ENCODE measurements at places on chromosomes 6 and 20.

DNA sequence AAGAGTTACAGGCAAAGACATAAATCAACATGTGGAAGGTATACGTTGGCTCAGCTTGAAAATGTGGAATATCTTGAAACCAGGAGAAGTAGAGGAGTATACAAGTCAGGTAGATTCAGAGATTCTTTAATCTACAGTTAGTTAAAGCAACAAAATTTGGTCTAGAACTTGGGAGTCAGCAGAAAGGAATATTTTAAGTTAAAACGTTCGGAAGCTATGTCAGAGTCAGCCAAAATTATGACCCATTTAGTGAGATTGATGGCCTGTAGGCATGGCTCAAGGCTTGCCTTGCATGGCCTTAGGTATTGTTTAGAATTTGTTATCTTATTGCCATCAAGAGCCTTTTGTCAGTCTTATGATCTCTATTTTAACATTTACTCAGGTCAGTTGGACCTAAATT is 94.1 kb upstream of the TMEM181 start:
- DNase-seq, result no peak

DNA sequence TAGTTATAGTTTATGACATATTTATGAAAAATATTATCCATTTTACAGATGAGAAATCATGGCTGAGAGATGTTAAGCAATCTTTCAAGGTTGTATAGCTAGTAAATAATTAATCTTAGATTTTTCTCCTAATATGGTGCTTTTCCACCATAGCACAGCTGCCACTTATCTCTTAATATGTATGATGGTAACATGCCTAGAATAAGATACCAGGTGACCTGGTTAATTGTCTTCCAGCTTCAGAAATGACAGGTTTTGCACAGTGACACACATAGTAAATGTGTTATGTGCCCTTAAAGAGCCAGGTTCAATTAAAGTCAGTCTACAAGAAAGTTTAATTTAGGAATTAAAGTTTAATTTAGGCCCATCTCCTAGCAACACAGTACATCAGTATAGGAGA is 14.8 kb downstream of the TUBB2A start:
- DNase-seq, result no peak

- DNase-seq, result no peak
Measured at GRCh38 chr20:14700639-14700960, 363.2 kb upstream of the FLRT3 start.

DNA sequence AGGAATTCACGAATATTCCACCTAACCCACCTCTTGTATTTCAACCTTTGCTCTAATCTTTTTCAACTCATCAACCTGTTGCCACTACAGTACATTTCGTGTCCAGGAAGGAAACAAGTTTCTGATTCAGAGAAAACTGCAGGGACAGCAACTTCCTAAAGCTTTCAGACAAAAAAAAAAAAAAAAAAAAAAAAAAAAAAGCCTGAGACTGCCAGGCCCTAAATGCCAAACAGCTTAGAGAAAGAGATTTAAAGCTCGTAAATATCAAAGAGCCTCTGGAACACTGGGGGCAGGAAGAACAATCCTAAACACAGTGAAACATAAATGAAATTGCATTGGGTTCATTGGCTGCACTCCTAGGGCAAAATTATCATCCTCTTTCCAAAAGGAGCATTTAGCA is 411.2 kb upstream of the SPTLC3 start:
- DNase-seq, result no peak

DNA sequence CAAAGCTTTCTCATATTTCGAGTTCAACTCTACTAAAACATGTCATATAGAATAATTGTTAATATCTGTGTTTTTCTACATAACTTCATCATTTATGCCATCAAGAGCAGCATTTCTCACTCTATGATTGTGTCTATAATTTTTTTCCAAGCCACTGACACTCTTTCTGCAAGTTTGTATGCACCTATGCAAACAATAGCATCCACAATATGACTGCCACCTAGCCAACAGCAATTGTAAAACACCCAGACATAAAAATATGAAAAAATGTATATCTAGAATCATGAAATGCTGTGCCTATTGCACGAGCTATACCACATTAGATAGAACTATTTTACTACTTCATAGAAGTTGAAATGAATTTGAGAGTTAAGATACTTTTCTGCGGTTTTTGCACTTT is 286.5 kb upstream of the MARCKS start:
- DNase-seq, result no peak

DNA sequence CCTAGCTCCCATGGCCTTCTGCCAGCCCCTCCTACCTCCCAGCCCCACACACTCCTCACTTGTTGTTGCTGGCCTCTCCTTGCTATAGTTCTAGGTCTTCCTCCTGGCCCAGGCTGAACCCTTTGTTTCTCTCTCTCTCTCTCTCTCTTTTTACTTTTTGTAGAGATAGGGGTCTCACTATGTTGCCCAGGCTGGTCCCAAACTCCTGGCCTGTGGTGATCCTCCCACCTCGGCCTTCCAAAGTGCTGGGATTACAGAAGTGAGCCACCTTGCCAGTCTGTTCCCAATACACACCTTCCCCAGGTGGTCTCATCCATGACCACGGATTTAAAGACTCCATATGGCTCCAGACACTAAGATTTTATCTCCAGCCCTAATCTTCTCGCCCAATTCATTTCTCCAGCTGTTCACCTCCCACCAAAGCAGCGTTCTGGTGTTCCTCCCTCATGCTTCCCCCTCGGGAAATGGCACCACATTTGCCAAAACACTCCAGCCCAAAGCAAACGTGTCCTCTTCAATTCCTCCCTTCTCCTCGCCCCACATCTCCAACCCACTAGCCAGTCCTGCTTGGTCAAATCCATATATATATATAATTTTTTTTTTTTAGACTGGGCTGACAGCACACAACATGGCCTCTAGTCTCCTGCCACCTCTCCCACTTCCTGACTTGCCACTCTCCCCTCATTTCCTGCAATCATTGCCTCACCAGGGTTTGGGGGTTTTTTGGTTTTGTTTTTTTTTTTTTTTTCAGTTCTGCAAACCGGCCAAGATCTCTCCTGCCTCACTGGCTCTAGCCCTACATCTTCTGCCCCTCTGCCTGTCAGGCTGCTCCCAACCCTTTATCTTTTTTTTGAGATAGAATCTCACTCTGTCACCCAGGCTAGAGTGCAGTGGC is 104.4 kb downstream of the NCR2 start:
- peak; percentile 76 for DNase-seq

DNA sequence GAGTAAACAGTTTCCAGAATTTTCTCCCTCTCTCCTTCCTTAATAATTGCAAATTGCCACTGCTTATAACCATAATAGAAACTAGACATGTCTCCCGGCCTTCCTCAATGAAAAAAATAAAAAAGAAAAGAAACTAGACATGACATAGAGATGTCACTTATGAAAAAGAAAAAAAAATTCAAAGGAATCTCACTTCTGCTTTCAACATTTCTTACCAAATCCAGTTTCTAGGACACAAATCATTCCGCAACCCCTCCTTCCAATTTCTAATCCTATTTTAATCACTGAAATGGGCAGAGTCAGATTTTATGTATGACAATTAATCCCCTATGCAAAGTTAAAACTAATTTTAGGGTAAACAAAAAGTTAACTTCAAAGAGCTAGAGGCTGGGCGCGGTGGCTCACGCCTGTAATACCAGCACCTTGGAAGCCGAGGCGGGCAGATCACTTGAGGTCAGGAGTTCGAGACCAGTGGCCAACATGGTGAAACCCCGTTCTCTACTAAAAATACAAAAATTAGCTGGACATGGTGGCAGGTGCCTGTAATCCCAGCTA is 40.1 kb upstream of the EEF1A1 start:
- DNase-seq, result peak; percentile 71

- no peak for DNase-seq
Measured at GRCh38 chr6:14309951-14310445, 192.4 kb downstream of the CD83 start.

- DNase-seq, result no peak
Measured at GRCh38 chr6:16305788-16306187, 67.4 kb downstream of the GMPR start.

- no peak for DNase-seq
Measured at GRCh38 chr6:42222448-42222847, 4.8 kb upstream of the MRPS10 start.

DNA sequence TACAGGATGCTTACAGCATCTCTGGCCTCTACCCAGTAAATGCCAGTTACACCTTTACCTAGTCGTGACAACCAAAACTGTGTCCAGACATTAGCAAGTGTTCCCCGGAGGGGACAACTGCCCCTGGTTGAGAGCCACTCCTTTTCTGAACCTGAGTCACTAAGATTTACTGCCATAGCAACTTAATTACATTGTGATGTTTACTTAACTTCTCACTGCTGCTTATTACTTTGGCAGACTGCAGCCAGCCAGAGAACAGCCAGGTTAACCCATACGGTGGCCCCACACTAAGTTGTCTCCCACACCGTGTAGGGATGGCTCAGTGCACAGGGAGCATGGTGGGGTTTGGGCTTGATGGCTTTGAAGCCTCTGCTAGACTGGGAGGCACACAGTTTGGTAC is 204.7 kb upstream of the SULF2 start:
- no peak for DNase-seq

DNA sequence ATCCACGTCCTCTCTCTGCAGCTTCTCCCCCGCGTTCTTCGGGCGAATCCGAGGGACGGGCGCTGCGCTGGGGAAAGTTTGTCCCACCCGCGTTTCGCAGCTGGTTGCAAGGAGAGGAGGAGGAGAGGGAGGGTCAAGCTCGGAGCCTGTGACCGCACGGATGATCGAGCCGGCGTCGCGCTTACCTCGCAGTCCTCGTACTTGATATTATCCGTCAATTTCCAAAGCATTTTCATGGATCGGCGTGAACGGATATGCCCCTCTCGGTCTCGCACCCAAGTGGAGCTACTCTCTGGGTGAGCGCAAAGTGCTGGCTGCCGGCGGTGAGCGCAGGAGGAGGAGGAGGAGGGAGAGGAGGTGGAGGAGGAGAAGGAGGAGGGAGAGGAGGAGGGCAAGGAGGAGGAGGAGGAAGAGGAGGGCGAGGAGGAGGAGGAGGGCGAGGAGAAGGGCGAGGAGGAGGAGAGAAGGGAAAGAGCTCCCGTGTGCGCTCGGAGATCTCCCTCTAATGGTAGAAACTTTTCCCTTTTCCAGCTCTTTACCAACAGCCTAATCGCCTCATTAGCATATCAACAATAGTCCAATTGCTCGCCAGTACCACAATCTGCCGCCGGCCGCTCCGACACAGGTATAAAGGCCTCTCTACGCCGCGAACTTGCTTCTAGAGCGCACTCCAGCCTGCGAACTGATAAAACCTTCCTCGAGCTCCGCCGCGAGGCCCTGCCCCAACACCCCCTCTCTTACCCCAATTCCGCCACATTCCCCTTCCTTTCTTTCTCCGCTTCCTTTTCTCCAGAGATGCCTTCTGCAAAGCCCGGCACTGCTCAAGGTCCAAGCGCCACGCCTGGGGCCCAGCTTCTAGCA is at the start of gene TFAP2A:
TSS of gene TFAP2A (minus strand) at position 319 of the 861 bp plus-strand sequence. CDS start at position 236, 83 bp downstream.
- DNase-seq, result no peak

GRCh38 chr20:35307666-35308653 is 15.7 kb upstream of the FAM83C start:
- no peak for DNase-seq

DNA sequence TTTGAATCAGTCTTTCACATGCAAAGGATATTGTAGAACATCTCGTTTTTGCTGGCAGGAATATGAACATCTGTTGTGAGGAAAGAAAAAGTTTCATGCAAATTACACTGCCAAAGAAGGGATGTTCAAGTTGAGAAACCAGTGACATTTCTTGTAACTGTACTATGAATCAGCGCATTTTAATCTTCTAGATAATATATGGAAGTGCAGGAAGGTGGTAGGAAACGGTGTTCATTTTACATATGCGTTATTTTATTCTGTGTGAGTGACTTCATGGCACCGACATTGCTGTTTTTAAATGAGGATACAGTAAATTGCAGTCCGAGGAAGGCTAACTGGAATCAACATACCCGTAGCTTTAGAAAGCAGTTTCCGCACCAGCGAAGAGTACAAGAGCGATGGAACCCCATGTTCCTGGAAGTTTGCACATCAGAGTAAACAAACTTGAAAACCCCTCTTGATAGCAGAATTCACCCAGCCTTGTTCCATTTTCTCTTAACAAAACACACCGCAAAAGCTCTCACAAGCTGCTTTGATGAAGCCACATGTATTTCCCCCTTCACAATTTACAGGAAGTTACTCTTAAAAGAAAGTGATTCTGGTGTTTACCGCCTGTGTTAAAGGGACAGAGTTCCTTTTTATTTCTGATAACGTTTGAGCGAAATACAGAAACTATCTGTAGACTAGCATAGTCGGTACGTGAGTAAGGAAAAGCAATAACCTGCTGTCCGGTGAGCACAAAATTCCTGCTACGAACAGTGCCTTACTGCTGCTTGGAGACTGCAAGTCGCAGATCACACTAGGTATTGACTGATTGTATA is 11.5 kb downstream of the PRDM1 start:
- DNase-seq, result peak; percentile 45

DNA sequence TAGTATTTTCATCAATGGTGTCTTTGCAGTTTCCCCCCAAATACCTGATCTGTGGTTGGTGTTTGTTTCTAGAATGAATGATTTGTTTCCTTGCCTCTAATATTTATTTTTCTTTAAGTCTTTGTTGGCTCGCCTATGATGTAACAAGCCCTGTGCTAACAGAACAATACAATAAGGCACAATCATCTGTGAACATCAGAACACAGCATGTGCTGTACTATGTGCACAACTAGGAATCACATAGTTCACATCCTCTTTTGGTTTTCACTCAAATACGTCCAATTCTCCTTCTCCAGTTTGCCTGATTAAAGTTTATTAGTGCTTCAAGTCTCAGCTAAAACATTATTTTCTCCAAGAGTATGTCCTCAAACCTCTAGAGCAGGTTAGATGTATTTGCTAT is 613.1 kb downstream of the EPHA7 start:
- no peak for DNase-seq

DNA sequence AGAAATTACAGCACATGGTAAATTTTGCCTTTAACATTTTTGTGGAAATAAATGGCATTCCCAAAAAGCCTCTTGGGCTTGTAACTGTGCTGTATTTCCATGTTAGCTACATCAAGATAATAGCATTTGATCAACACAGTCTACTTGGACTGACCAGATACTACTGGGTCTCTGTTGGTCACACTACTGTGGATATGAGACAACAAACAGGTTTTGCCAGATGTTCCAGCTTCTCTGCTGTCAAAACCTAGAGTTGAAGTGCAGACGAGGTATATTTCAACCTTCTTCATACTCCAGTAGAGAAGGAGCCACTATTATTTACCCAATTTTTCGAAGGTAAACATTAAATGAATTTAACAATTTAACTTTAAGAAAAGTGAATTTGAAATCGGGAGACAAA is 284.7 kb upstream of the CITED2 start:
- DNase-seq, result no peak

GRCh38 chr6:116059713-116060571 is 749 bp downstream of the FRK start:
- DNase-seq, result peak; percentile 36

GRCh38 chr6:91743756-91744155 is 1156.9 kb upstream of the MAP3K7 start:
- no peak for DNase-seq

Measured in GM13976 (cell line).